ENCODE measurements at places on chromosomes 12 and 14. TPM values are rescaled to one million over a fixed set of nuclear protein-coding genes. Genes with fewer than 3 reads are reported as not detected.

GRCh38 chr12:48716493-48717251 lies at the start of gene CCNT1:
CCNT1 (minus strand) TSS chr12:48716707; CDS start chr12:48716675, 32 bp downstream.
- peaks cover 41% of the 10 kb centered on the region for H3K4me1 ChIP-seq
- peaks cover 27% of the 10 kb centered on the region for H3K36me3 ChIP-seq
- H3K4me3 ChIP-seq = peak within 1 kb of the TSS; percentile 98
- no peaks in the 10 kb centered on the region for H3K27me3 ChIP-seq
- DNase-seq = peak; percentile 99

DNA sequence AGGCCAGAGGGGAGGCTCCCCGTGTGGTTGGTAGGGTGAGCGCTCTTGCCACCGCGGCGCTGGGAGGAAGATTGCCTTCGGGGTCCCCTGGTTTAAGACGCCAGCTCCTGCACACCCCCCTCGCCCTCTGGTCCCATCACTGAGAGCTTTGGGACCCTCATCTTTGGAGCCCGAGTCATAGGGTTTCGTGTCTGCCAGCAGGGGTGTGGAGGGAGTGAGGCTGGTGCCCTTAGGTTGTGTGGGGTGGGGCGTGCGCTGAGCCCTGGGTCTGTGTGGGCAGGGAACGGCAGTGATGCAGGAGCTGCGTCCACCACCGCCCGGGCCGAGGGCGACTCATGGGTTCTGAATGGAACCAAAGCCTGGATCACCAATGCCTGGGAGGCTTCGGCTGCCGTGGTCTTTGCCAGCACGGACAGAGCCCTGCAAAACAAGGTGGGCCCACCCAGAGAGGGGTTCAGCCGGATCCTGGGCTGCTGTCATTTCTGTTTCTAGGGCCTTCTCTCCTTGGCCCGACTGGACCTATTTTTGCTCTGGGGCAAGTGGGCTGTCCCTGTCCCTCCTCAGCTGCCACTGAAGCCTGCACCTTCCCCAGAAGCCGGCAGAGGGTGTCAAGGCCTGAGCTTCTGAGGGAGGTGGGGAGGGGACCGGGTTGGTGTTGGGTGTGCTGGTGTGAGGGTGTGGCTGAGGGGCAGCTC lies 12.1 kb downstream of the ACADS start:
- H3K4me1 ChIP-seq = no peaks in the 10 kb centered on the region
- H3K27ac ChIP-seq = no peak overlapping the region
- no peaks in the 10 kb centered on the region for H3K27me3 ChIP-seq
- no peak for DNase-seq
- H3K4me3 ChIP-seq = no peak overlapping the region

DNA sequence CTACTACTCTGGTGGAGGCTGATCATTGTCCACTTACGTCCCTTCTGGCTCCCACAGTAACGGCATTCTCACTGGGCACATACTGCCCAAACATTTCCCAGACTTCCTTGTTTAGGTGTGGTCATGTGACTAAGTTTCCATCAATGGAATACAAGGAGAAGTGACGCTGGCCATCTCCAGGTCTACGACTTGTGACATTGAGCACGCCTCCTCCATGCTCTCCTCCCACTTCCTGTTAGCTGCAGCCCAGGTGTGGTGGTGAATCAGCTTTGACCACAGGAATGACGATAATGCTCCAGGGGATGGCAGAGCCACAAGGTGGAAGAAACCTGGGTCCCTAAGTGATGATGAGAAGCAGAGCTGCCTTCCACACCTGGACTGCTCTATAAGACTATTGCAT lies 6.0 kb upstream of the SLC24A4 start:
- peaks cover 12% of the 10 kb centered on the region for H3K27me3 ChIP-seq
- H3K4me3 ChIP-seq = no peak overlapping the region
- H3K4me1 ChIP-seq = no peaks in the 10 kb centered on the region
- no peaks in the 10 kb centered on the region for H3K36me3 ChIP-seq
- no peak for DNase-seq

DNA sequence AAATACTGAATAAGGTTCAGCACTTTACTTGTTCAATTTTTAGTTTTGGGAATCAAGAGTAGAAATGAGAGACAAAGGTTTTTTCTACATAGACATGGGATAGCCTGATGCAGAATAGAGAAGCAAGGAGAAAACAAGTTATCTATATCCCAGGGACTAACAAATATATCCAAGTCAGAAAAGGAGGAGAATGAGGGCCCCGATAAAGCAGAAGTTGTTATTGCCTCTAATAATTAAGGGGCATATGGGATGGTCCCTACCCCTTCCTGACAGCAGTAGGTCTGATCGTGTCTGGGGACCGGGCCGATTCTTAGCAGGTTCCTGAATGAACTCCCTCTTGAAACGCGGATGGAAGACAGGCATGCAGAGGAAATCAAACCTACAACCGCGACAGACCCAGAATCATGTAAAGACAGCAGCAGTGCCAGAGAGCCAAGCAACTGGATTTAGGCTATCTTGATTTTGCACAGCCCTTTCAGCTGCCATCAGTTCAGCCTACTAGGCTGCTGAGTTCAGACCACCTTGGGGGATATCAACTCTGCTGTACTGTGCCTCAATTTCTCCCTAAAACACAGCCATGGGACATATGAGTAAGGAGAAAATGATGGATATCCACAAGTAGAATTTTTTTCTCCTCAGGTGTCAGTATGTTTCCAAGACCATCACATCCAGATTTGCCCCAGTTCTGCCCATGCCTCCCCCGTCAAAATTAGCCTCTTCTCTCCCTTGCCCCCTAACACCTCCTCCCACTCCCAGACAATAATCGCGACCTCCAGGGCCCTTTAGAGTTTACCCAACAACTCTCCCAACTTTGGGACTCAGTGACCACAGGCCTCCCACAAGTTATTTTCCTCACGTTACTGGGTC lies 706 bp downstream of the PRMT5 start:
- no peaks in the 10 kb centered on the region for H3K27me3 ChIP-seq
- no peak for DNase-seq
- peak overlapping the region; percentile 95 for H3K4me3 ChIP-seq
- H3K27ac ChIP-seq = peak overlapping the region; percentile 90
- H3K4me1 ChIP-seq = peaks cover 19% of the 10 kb centered on the region

GRCh38 chr14:22070119-22070982 lies 396.7 kb upstream of the OR4E1 start:
- peaks cover 6% of the 10 kb centered on the region for H3K4me1 ChIP-seq
- no peaks in the 10 kb centered on the region for H3K36me3 ChIP-seq
- H3K27me3 ChIP-seq = no peaks in the 10 kb centered on the region
- H3K27ac ChIP-seq = peak overlapping the region; percentile 51
- DNase-seq = peak; percentile 57

DNA sequence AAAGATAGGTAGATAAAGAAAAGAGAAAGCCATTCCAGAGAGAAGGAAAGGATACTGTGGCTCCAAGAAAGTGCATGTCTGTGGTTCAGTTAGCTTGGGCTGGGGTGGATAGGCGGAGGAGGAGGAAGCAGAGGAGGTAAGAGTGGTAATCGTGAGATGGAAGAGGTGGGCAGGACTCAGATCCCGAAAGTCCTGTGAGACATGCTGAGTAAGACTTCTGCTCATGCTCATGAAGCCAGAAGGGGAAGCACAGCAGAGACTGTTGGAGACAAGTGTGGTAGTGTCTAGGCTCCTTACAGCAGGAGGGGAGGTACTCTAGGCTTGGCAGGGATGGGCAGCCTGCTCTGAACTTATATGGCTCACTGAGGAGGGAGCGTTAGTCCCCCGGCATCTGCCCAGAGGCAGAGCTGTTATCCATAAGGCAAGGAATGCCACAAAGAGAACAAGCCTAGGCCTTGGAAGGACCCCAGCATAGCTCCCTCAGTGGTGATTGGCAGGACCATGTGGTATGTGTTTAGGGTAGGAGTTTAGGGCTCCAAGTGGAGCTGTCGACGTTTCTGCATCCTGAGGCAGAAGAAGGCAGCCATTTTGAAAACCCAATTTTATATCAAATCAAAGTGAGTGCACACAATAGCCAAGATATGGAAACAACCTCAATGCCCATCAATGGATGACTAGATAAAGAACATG lies 135.3 kb downstream of the SMOC1 start:
- no peak for DNase-seq
- H3K27ac ChIP-seq = no peak overlapping the region
- no peak overlapping the region for H3K4me3 ChIP-seq
- H3K4me1 ChIP-seq = no peaks in the 10 kb centered on the region
- H3K27me3 ChIP-seq = no peaks in the 10 kb centered on the region
- no peaks in the 10 kb centered on the region for H3K36me3 ChIP-seq

DNA sequence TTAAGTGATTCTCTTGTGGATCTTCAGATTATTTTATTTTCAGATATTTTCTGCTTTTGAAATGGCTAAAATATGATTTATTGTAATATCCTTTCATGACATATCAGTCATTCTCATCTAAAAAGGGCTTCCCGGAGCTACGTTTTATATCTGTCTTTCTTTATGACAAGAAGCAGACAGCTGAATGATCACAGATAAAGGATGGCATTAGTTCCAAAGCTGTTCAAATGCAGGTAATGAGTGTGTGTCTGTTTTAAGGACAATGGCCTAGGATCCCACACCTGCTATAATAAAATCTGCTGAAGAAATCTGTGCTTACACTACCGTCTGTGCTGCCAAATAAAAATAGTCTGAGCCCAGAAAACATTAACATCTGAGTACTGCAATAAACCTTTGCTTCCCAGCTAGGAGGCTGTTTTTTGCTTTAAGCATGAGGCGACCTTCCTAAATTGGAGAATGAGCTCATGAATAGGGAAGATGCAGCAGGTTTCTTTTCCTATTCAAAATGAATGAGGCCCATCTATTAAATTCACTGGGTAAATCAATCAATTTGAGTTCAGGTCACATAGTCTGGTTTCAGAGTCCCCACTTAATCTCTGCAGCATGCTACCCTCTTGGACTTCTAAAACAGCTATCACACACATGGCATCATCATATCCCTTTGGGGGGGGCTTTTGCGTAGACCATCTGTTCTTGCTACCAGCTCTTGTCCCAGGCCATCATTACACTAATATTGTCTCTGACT lies 498.5 kb downstream of the NELL2 start:
- no peaks in the 10 kb centered on the region for H3K4me1 ChIP-seq
- H3K4me3 ChIP-seq = no peak overlapping the region
- H3K27me3 ChIP-seq = no peaks in the 10 kb centered on the region
- no peak overlapping the region for H3K27ac ChIP-seq

DNA sequence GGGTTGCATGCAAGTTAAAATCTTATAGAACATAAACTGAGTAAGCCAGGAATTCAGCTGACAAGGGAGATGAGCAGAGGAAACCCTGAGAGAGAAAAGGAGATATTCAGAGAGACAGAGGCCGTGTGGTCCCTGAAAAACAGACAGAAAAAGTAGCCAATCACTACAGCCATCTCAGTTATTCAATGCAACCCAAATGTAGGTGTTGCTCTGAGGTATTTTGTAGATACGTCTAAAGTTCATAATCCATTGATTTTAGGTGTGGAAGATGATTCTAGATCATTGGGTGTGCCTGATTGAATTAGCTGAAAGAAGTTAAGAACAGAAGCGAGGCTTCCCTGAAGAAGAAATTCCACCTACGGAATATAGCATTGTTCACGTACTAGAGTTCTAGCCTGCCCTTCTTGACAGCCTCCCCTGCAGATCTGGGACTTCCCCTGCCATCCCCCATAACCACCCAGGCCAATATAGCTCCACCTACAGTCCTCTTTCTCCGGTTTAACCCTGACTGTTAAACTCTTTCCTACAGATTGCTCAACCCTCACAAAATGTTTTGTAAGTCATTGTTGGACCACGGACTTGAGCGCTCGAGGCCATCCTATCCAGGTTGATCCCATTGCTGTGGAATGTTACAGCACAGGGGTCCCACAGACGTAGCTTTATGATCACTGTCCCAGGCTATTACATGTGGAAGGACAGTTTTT lies 21.7 kb downstream of the AICDA start:
- H3K36me3 ChIP-seq = no peaks in the 10 kb centered on the region
- no peak overlapping the region for H3K4me3 ChIP-seq
- no peaks in the 10 kb centered on the region for H3K27me3 ChIP-seq

DNA sequence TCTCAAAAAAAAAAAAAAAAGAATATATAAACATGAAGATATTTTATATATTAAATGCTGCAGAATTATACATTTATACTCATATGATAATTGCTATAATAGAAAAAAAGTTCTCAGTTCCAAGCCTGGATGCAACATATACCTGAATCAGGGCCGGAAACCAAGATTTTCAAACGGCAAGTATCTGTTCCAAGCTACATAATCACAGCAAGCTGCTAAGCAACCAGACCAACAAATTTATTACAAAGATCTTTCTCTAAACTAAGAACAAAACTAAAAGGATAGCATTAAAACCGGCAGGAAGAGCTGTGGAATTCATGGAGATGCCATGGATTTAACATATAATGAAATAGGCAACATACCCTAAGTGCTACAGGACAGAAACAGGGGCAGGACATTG lies 7.1 kb downstream of the RACGAP1 start:
- H3K27ac ChIP-seq = no peak overlapping the region
- no peaks in the 10 kb centered on the region for H3K27me3 ChIP-seq
- H3K4me3 ChIP-seq = no peak overlapping the region
- DNase-seq = no peak
- H3K4me1 ChIP-seq = peaks cover 14% of the 10 kb centered on the region

DNA sequence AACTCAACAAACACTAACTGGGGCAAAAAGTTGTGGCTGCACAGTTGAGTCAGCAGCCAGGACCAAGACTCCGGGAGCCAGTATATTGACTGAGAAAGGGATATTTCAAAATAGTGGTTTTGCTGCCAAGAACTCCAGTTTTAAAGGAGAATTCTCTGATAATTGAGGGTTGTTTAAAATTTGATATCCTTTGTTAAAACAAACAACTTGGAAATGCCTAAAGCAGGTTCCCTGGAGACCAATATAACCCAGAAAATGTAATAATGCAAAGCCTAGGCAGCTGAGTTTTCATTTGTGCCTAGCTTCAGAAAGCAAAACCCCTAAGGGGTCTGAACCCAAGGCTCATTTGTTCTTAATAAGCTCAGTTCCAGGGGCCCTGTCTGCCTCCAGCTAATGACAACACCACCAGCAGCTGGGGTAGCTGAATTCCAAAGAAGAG lies 311.7 kb upstream of the CCDC196 start:
- no peak overlapping the region for H3K27ac ChIP-seq
- H3K27me3 ChIP-seq = peaks cover 11% of the 10 kb centered on the region
- H3K4me1 ChIP-seq = no peaks in the 10 kb centered on the region
- H3K4me3 ChIP-seq = no peak overlapping the region
- H3K36me3 ChIP-seq = no peaks in the 10 kb centered on the region
- no peak for DNase-seq

- H3K4me3 ChIP-seq = no peak within 1 kb of the TSS
- DNase-seq = no peak
- H3K36me3 ChIP-seq = peaks cover 39% of the 10 kb centered on the region
- H3K4me1 ChIP-seq = no peaks in the 10 kb centered on the region
These were observed at the start of gene SLC39A2 for GRCh38 chr14:20998674-20999366. SLC39A2 (plus strand) TSS chr14:20999293; CDS start chr14:20999447, 154 bp downstream.

GRCh38 chr12:9122091-9122609 lies 6.4 kb upstream of the A2M start:
- DNase-seq = no peak
- H3K27me3 ChIP-seq = peaks cover 3% of the 10 kb centered on the region
- no peaks in the 10 kb centered on the region for H3K4me1 ChIP-seq
- no peaks in the 10 kb centered on the region for H3K36me3 ChIP-seq
- no peak overlapping the region for H3K4me3 ChIP-seq
- no peak overlapping the region for H3K27ac ChIP-seq

- peak overlapping the region; percentile 72 for H3K27ac ChIP-seq
- no peak for DNase-seq
- H3K27me3 ChIP-seq = no peaks in the 10 kb centered on the region
- peaks cover 30% of the 10 kb centered on the region for H3K4me1 ChIP-seq
- no peaks in the 10 kb centered on the region for H3K36me3 ChIP-seq
- peak overlapping the region; percentile 88 for H3K4me3 ChIP-seq
These were observed 11.2 kb downstream of the MAP4K5 start for GRCh38 chr14:50520947-50521815.

The KLHL33 gene
- polyA plus RNA-seq = not detected

The SCFD1 gene
- polyA plus RNA-seq = 63.3 TPM

The CD27 gene
- polyA plus RNA-seq = 658 TPM
